KBM-7 (cell line): ENCODE measurements at places on chromosomes 7 and 10.
A peak's percentile ranks its signal among the peaks of the same experiment; 100 is the strongest.

DNA sequence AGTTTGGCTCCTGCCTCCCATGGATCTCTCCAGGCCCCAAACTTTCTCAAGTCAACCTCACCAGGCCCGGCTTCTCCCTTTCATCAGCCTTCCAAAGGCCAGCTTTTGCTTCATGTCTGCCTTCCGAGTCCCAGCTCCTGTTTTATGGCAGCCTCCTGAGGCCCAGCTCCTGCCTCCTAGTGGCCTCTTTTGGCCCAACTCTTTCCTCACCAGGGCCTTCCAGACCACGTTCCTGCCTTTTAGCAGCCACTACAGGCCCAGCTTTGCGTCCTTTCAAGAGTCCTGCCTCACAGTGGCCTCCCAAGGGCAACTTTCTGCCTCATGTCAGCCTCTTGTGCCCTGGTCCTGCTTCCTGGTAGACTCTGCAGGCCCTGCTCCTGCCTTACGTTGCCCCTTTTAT lies 15.3 kb upstream of the TMEM248 start:
- peak; percentile 16 for DNase-seq

- no peak for DNase-seq
Measured at GRCh38 chr10:101305320-101306241, 48.4 kb upstream of the BTRC start.

DNA sequence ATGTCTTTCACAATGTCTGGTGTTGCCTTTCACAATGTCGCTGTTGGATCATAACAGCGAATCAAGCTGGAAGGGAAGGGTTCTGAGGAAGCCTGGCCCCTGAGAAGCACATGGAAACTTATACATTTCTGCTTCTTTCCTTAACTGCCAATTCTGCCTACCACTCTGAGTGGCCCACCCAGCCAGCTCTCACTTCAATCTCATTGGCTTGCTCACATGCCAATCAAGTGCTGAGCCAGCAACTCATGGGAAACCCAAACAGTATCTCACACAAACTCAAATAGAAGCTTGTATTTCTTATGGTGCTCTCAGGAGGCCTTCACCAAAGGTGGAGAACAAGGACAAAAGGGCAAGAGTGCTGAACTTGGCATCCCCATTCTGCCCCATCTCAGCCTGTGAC lies 117.4 kb upstream of the GPR26 start:
- no peak for DNase-seq

DNA sequence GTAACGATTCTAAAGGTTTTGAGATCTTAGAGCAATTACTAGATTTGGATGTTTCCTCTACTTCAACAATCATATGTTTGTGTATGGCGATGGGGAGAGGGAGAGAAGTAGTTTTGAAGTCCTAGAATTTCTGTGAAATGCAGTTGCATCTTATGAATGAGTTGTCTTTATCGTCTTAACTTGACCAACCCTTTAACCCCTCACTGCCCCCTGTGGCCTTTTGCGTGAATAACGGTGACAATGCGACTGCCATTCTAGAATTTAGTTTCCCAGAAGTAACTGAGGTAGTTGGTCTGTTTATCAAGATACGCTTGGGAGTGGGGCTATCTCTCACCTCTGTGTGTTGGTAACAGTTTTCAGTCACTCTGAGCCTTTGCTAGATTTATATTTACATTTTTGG lies 204.6 kb downstream of the HDAC9 start:
- DNase-seq, result peak; percentile 4

DNA sequence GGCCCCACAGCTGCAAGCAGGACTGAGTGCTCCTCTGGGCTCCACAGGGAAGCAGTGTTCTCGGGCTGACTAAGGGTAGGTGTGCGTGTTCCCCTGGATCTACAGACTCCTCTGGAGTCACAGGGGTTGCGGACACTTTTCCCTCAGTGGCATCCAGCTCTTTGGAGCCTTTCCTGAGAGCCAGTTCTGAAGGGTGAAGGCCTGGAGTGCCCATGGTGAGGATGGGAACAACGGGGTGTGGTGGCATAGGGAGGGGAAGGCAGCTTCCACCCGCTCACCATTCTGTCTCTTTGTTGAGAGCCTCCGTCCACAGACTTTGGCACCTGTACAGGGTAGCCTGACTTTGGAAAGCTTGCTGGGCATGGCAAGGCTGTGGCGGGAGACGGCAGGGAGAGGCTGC lies 104.1 kb upstream of the PCBD1 start:
- DNase-seq, result no peak

DNA sequence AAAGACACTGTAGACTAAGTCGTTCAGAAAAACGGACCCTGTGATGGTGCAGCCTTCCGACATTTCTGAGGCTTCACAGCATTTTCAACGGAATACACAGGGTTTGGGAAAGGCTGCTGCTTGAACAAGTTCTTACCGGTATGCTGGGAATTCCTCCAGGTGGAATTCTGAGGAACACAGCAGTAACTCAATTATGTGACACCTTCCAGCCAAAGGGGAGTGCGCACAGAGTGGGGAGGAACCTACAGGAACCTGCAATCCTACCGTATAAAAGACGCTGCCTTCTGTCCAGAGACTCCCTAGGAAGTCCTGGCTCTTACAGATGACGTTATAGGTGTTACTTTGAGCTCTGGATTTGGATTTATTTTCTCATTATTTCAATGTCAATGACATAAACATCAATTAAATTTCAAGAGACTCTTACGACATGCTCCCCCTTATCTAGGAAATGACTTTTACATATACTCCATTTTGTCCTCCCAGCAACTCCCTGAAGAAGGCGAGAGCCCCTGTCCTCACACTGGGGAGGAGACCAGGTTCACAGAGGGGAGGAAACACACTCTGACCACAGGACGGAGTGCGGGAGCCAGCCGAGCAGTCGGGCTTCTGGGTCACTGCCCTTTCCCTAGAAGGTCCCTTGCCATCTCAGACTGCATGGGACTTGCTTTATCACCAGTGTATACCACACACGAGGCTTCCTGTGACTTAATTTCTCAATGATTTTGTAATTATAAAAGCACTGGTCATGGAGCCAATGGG lies 27.9 kb downstream of the VIPR2 start:
- DNase-seq, result no peak

DNA sequence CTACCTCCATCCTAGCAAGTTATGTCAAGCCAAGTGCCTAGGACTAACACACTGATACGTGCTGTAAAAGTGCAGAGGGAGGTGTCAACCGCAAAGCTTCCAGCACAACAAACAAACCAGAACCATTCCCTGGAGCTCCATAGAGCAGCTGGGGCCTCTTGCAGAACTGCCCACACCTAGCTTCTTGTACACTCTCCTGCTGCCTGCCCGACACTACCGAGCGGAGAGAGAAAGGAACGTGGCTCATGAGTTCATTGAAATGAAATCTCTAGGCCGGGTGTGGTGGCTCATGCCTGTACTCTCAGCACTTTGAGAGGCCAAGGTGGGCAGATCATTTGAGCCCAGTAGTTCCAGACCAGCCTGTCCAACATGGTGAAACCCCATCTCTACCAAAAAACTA lies 73.5 kb downstream of the MKI67 start:
- DNase-seq, result no peak

DNA sequence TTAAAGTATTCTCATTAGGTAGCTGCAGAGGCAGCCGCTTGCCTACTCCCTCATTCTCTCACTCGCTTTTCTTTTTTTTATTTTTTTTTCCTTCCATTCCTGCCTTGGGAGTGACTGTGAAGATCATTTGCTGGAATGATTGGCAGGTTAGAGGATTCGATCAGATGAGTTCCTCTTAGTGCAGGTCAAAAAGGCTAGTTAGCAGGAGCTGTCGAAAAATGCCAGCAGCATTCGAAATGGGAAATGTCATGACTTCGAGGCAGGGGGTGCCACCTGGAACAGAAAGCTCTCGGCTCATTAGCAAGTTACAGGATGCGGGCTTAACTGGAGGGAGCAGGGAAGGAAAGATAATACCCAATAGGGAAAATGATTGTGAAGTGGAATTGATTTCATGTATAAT lies 137.5 kb upstream of the FZD1 start:
- no peak for DNase-seq

DNA sequence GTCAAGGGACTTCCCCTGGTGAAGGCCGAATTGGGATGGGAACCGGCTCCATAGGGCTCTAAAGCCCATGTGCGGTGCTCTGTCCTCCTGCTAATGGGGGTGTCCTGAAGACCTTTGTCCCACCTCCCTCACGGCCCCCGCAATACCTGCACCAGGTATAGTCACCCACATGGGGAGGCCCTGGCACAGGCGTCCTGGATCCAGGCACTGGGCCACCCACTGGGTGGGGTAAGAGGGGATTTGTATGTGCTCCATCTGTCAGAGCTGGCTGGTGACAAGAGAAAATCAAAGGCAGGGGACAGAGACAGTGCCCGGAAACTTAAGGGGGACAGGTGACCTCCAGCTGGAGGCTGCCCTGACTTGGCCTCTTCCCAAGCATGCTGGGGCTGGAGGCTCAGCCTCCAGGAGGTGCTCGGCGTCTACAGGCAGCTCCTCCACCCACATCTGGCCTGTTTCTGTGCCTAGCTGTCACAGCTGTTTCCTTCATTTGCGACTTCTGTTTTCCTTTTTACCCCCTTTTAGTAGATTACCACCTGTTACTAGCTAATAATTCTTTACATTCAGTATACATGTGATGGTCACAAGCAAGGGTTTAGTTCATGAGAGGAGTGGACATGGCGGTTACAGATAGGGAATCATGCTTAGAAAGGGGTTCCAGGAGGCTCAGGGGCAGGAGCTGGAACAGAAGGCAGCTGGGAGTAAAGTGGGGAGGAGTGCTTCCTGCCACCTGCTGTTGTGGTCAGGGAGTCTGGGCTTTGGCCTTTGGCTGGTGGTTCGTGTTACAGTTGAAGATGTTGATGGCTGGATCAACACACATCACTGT lies 2.3 kb upstream of the CUZD1 start:
- peak; percentile 72 for DNase-seq

- DNase-seq, result no peak
Measured at GRCh38 chr7:149070372-149071125, 20.0 kb downstream of the ZNF786 start.

- no peak for DNase-seq
Measured at GRCh38 chr10:77724820-77725219, 87.2 kb upstream of the KCNMA1 start.

- no peak for DNase-seq
Measured at GRCh38 chr10:62993121-62993520, 140.0 kb upstream of the NRBF2 start.

DNA sequence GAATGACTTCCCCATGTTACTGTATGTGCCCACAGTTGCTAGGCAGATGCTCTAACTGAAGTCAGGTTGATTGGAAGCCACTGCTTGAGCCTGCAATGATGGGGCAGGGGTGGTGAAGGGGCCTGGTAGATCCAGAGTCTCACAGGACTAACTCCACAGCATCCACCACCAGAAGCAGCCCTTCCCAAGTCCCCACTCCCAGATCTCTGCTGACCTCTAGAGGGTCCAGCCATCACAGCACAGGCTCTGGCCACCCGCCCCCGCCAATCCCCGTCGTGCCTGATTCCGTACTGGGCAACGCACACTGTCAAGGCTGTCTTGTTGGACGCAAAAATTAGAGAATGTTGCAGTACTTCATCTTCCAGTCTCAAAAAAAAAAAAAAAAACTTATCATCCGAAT lies 136.8 kb upstream of the PDE1C start:
- DNase-seq, result peak; percentile 3

DNA sequence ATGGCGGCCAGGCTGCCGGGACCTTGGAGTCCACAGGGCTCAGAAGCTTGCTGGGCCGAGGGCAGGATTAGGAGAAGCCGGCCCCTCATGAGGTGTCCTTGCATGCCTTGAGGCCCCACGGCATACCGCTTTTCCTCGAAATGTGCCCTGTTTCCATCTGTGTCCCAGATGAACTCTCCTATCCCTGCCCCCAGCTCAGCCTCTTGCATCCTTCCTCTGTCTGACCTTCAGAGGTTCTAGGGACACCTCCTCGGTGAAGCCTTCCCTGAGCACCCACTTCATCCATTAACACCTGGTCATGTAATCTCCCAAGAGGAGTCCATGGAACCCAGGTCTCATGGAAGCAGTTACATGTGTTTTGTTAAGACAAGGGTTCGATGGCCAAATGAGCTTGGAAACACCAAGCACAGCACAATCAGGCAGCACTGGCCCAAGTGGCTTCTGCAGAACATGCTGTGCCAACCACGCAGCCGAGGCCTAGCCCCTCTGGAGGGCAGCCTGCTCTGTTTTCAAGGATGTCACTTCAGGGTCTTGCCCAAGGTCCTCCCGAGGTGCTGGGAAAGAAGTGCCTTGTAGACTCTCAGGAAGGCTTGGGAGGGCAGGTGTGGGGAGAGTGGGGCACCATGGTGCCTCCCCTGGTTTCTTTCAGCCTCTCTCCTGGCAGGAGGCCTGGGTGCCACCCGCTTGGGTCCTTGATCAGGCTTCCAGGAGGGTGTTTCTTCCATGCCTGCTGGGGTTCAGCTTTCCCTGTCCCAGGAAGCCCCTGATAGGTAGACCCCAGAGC lies 124.3 kb downstream of the NEURL1 start:
- no peak for DNase-seq

DNA sequence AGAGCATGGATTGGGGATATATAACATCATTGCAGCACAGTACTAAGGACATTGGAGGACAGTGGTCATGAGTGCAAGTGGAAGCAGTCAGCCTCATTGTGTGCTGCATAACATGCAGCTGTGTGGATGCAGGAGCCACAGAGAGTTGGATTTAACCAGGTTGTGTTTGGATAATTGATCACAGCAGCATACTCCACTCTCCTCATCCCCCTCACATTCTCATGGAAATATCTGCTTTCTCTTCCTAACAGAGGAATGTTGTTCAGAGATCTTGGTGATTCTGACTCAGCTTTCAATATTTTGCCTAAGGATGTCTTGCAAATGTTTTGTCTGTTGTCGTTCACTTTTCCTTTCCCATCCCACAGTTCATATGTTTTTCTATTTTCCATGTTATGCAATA lies 31.8 kb upstream of the LSM8 start:
- DNase-seq, result no peak

DNA sequence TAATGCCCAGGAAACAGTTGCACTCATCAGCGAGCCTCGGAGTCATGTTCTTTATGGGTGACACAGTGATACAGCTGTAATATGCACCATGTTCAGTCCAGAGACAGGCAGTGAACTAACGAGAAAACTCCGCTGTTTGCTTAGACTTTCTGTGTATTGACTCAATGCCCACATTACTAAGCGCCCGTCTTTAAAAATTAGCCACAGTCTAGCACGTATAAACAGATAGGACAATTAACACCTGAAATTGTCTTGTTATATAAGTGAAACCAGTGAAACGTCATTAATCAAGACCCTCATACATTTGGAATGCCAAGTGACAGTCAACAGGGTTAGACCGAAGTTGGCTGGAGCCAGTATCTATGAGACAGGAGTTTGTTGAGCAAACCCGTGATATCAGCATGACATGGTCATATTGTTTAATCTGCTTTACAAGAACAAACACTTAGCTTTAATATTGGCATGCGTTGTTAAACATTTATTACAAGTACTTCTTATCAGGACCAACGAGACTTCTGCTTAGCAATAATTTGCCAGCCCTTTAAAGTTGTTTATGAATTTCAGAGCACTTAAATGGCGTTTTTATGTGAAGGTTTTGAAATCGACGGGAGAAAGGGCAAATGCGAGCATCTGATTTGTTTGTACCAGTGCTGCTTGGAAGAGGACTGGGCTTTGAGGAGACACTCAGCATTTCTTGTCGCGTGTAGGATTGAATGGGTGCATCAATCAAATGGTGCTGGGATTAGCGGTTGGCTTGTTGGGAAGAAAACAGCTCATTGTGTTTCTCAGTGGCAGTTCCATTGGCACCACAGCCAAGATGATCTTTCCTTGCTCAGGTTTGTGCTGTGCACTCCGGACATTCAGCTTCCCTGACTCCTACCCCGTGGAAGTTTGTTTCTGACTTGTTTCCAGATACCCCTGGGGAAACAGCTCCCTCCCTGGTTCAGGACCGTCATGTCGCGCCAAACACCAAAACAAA lies 56.3 kb downstream of the CAMK1D start:
- DNase-seq, result no peak
